Amniotic stem cell (primary cell): ENCODE measurements at places on chromosomes 1 and 21.

DNA sequence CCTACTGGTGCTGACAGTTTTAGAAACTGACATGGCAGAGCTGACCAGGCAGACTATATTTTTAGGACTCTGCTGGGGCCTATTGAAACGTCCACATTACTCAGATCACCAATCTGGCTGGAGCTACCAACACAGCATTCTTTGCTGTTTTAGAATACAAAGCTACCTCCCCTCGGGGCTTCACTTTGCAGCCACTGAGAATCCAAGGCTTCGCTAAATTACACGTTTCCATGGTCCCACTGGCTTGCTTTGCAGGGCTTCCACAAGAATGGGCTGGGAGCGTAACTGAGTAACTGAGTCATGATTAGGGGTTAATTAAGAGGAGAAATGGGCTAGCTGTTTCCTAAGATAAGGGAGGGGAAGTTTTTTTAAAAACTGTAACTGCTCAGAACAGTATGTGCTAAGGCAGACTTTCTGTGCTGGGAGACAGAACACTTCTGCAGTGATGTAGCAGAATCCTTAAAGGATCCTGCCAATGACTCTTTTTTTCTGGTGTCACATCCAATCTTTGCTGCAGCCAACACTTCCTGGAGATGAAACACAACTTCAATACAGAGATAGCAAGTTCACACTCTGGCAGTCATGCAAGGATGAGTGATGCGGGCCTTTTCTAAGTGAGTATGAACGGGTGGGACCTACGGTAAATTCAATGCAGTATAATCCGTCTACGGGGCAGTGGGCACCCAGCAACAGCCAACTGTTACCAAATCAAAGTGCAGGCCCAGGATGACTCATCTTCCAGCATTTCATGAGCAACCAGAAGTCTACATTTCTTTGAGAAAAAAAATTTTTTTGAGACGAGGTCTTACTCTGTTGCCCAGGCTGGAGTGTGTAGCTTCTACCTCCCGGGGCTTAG lies 21.5 kb downstream of the NDUFS5 start:
- peak; percentile 65 for DNase-seq

DNA sequence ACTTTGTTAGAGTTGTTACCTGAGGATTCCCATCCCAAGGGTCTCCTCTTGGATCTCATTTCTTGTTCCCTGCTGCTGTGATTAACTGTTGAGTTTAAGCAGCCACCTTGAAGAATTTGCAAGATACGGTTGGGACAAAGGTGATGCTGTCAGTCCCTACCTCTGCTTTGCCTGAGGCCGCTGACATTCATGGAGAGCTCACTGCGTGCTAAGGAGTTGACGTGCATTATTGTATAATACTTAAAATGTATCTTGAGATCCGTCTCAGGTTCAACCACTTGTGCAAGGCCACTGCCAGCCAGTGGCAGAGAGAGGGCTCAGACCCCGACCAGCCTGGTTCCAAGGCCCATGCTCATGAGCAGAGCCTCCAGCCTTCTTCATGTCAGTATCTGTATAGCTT lies 14.2 kb downstream of the DOP1B start:
- no peak for DNase-seq

GRCh38 chr1:235607284-235607683 lies 42.3 kb downstream of the GNG4 start:
- DNase-seq, result no peak

- no peak for DNase-seq
These were observed 34.4 kb downstream of the TTC39A start for GRCh38 chr1:51295926-51296325.

GRCh38 chr1:177755851-177756560 lies 213.9 kb downstream of the SEC16B start:
- no peak for DNase-seq

GRCh38 chr1:107460035-107460434 lies 319.2 kb downstream of the NTNG1 start:
- no peak for DNase-seq

- DNase-seq, result no peak
These were observed 53.2 kb downstream of the CNN3 start for GRCh38 chr1:94873520-94874351.

GRCh38 chr1:17128361-17128760 lies 9.1 kb upstream of the PADI2 start:
- peak; percentile 72 for DNase-seq

GRCh38 chr1:111804776-111805175 lies 49.1 kb downstream of the DDX20 start:
- DNase-seq, result no peak

DNA sequence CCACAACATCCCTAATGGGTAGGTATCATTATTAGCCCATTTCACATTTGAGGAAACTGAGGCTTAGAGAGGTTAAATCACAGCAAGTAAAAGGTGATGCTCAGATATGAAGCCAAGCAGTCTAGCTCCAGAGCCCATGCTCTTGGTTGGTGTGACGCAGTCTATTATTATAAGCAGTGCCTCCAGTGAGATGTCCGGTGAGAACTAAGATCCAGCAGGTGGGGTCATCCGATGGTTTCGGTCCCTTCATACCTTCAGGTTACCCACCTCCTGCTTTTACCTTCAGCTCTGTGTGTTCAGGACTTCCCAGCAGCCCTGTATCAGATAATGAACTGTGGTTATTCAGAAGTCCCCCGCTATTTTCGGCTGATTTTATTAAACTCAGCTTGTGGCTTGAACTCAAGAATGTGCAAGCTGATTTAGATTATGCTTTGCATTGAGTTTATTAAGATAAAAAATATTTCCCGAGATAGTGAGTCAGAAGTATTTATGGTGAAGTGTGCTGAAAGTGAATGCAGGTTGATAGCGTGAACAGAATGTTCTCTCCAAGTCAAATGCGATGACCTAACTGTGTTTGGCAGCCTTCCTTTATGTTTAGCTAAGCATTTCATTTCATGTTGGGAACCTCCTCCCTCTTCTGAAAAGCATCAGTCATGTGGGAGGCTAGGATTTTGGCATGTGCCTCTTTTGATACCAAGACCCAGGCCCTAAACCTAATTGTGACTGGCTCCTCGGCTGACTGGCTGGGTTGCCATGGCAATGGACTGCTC lies 160.9 kb upstream of the UBE2U start:
- DNase-seq, result peak; percentile 74

GRCh38 chr1:79531790-79532189 lies 525.3 kb upstream of the ADGRL4 start:
- DNase-seq, result no peak

DNA sequence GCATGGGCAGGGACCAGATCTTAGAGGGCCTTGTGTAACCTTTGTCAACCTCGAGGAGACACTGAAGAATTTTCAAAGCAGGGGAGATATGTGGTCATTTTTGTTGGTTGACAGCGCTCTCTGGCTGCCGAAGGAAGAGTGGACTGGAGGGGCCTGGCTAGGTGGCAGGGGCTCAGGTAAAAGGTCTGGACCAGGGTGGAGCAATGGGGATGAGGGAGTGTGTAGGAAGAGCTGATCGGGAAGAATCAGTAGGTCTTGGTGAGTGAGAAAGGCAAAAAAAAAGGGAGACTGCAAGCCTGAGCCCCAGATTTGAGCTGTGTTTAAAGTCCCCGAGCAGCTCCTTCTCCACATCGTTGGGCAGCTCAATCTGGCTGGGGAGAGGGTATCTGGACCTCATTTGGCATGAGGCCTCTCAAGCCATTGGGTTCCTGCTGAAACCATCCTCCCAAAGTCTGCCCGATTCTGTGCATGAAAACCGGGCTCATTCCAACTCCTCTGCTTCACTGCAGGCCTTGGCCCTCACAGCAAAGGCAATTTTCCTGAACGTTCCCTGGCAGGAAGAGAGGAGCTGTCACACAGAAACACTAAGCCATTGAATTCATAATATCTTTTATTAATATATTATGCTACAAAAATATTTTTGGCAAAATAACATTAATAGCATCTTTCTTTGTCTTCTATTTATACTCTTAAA lies 237.1 kb downstream of the TRABD2B start:
- no peak for DNase-seq

- peak; percentile 9 for DNase-seq
These were observed 5.3 kb downstream of the HES2 start for GRCh38 chr1:6414443-6414844.

GRCh38 chr1:235461954-235462353 lies 42.3 kb downstream of the B3GALNT2 start:
- DNase-seq, result no peak

DNA sequence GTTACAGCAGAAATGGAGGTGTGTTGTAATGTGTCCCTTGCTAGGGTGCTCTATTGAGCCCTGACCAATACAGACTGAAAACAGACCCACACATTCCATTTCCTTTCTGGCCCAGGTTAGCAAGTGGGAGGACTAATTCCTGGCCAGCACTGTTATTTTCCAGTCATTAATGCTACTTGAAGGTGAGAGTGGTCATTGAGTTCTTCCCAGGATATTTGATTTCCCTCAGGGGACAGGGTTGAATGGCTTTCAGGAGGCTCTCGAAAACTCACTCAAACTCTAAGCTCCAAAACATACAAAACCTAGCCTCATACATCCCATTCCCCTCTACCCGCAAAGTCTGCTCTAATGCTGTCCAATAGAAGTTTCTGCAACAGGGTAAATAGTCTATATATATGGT lies 6.2 kb downstream of the LRRC52 start:
- no peak for DNase-seq

DNA sequence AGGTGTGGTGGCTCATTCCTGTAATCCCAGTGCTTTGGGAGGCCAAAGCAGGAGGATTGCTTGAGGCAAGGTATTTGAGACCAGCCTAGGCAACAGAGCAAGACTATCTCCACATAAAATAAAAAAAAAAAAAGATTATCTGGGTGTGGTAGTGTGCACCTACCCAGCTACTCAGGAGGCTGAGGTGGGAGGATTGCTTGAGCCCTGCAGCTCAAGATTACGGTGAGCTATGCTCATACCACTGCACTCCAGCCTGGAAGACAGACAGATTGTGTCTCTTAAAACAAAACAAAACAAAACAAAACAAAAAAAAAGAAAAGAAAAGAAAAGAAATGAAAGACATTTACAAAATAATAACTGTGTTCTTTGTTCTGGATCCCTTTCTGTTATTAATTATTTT lies 6.1 kb upstream of the TLCD4 start:
- DNase-seq, result no peak

DNA sequence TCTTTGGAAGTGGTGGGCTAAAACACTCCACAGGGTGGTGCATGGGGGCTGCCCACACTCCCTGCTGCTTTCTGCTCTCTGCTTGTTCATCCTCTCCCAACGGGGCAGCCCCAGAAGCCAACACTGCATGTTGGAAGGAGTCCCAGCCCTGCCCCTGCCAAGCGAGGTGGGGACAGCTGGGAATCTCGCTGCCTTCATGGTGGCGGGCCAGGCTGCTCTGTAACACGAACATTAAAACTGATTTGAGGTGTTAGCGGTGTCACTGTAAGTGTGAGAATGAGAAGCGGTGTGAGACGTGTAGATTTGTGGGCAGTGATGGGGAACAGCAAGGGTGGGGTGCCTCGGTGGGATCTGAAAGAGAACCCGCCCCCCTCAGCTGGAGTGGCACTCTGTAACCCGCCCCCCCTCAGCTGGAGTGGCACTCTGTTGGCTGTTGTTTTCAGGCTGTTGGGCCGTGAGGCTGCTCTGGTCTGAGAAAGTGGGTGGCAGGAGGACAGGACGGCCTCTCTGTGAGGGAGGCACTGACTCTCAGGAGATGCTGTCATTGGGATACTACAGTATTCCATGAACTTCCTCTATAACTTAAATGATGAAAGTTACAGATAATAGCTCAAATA lies 80.9 kb downstream of the PCBP3 start:
- no peak for DNase-seq

GRCh38 chr1:87993051-87993450 lies 664.4 kb downstream of the LMO4 start:
- no peak for DNase-seq

DNA sequence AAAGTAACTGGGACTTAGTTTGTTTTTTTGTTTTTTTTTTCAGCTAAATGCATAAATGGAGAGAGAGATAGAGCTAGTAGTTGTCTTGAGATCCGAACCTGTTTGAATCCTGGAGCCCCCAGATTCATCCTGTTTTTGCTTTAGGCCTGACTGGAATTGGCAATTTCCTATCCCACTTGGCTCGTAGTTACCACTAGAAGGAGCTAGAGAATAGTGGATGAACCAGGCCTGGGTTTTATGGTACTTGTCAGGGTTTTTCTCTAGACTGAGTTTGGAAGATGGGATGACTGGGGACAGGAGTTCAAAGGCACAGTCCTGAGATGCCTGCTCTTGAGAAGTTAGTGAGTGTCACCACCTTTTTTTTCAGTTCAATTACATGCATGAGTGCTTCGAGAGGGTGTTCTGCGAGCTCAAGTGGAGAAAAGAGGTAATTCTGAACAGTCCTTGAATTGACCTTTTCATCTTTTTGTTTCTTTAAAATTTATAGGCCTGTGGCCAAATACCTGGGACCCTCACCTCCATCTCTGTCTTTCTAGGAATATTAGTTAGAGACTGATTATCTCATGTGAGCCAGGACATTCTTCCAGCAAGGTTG lies 23.4 kb downstream of the CELF3 start:
- no peak for DNase-seq

GRCh38 chr1:198937231-198938031 lies 298.6 kb downstream of the PTPRC start:
- DNase-seq, result peak; percentile 85

GRCh38 chr1:230153641-230154296 lies 86.7 kb downstream of the GALNT2 start:
- DNase-seq, result no peak

DNA sequence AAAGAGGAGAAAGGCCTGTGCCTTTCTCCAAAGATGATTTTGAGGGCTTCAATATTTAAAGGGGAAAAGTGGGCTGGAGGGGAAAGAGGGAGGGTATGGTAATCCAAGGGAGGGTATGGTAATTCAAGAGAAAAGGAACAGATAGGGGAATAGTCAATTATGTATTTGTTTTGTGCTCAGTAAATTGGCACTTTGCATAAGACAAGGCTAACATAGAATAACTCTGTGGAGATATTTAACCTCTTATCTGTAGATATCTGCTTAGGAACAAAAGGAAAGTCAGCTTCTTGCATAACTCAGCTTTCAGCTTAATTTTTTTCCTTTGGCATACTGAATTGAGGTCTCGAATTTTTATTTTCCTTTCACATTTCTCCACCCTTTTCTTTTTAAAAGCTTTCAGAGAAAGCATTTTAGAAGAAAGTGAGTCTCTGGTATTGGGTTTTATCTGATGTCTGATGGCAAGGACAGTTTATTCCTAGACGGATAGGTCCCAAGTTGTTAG lies 119.9 kb upstream of the F3 start:
- no peak for DNase-seq

- no peak for DNase-seq
These were observed at the start of gene FASLG for GRCh38 chr1:172658871-172659453. Gene FASLG, plus strand, starts transcription at chr1:172659103. Its CDS starts 99 bp downstream, at chr1:172659202.
